NCI-H2029 (cell line): ENCODE measurements at places on chromosomes 7 and 10.

DNA sequence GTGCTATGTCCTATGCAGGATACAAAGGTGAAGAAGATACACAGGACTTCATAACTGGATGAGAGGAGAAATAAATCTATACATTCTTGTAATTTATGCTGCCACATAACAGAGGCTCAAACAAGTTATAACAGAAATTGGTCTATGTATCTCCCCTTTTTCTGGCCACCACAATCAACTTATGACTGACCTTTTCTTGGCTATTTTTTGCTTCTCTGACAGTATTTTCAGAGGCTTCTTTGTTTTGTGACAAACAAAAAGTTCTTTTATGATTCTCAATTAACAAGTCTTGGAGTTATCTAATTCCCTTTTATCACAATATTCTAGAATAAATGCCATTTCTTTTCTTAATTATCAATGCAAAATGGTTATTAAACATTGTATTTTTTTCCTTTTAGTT lies 953.0 kb upstream of the ZWINT start:
- no peak for DNase-seq

- DNase-seq: no peak
Measured at GRCh38 chr7:69217516-69218350, 380.5 kb upstream of the AUTS2 start.

GRCh38 chr10:107516349-107516748 lies 351.8 kb upstream of the SORCS1 start:
- no peak for DNase-seq

DNA sequence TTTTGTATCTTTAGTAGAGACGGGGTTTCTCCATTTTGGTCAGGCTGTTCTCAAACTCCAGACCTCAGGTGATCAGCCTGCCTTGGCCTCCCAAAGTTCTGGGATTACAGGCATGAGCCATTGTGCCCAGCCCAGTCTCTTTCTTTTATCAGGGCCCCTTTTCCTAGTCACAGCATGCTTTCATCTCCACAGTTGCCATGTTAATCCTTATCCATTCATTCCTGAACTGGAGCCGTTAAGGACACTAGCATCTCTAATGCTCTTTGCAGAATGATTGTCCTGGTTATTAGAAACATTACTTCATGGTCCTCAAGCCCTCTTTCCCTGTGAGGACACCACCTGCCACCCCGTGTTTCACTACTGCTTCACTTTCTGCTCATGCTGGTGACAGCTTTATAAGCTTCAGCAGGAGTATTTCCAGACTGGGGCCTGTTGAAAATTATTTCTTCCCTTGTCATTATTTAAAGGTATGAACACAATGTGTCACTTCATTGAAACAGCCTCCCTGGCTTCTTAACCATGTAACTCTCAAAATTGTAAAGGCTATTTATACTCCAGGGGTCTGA lies 313.9 kb downstream of the BMPER start:
- no peak for DNase-seq

DNA sequence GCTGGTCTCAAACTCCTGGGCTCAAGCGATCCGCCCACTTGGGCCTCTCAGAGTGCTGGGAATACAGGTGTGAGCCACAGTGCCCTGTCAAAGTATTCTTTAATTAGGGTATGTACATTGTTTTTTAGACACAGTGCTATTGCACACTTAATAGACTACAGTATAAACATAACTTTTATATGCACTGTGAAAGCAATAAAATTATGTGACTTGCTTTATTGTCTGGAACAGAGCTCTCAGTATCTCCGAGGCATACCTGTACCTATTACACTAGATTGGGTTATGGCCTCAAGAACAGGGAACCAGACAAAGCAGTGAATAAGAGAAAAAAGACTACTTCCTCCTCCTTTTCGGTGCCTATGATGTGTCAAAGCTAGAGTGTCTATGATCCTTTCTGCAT lies 13.1 kb downstream of the ATOH7 start:
- no peak for DNase-seq

DNA sequence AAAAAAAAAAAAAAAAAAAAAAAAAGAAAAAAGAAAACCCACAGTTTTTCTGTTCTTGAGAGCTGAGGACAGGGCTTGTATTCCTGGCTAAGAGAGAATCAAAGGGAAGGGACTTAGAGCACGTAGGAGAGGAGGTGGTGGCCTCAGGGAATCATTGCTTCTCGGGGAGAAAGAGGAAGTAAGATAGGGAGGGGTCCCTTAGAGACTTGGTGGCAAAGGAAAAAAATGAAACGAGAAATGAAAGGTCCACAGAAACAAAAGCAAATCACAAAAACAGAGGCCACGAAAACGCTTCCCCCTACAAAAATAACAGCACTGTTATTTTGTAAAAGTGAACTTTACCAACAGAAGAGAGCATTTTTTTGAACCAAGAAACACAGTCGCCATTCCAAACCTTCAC lies 323.1 kb upstream of the GALNT17 start:
- no peak for DNase-seq

- no peak for DNase-seq
Measured at GRCh38 chr7:126755381-126755780, 497.4 kb downstream of the GRM8 start.

GRCh38 chr10:103691723-103692435 lies 163.5 kb downstream of the SH3PXD2A start:
- DNase-seq: no peak

DNA sequence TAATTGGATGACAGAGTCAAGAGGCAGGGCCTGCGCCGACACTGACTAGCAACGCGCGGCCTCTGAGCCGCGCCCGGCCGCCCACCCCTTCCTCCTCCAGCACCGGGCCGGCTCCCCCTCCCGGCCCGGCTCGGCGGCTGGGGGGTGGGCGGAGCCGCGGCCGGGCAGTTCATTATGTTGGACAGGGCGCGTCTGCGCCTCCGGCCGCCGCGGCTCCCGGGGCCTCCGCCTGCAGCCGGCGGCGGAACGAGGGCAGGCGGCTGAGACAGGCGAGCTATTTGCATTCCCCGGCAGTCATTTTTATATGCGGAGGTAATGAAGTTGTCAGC lies 106.7 kb downstream of the SNX10 start:
- peak; percentile 21 for DNase-seq

GRCh38 chr7:39539816-39540215 lies 26.4 kb upstream of the YAE1 start:
- DNase-seq: no peak

GRCh38 chr7:155581954-155582353 lies 35.6 kb upstream of the CNPY1 start:
- DNase-seq: no peak

DNA sequence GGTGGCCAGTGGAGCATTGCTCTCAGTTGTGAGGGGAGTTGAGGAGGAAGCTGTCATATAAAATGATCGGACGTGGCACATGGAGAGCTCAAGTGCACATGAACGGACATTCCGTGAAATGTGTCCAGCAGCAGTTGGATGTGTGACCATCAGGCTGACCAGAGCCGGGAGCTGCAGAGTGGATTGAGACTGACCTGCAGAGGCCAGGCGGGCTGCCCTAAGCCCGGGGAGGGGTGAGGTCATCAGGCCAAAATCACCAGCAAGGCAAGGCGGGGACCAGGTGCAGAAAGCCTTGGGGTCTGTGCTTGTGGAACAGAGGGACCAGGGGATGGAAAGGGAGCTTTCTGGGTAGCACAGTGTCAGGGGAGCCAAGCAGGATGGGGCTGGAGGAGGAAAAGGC lies 279.5 kb downstream of the CELF2 start:
- DNase-seq: no peak

GRCh38 chr10:69074532-69074931 lies 13.4 kb upstream of the SRGN start:
- no peak for DNase-seq

GRCh38 chr10:25933653-25934608 lies at the start of gene MYO3A:
Gene MYO3A, plus strand, starts transcription at chr10:25934229. Its CDS starts 17,882 bp downstream, at chr10:25952111.
- peak; percentile 15 for DNase-seq

DNA sequence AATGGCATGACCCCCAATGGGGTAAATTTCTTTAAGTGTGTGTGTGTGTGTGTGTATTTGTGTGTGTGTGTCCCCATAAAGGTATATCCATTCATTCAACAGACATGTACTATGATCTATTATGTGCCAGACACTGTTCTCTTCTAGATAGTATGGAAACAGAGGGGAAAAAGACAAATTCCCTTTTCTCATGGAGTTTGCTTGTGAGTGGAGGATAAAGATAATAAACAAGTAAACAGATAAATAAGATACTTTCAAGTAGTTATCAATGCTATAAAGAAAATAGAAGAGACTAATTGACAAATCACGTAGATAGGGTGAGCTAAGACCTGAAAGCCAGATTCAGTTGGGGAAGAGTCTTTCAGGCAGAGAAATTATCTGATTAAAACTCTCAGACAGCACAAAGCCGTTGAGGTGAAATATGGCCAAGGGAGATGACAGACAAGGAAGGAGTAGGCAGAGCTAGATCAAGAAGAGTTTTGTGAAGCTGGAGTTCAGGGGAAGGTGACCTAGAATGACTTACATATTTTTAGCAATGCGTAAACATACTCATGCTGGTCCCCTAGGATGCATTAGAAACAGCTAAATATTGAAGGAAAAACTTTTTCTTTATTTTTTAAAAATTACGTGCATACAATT lies 45.2 kb upstream of the DMTF1 start:
- no peak for DNase-seq

DNA sequence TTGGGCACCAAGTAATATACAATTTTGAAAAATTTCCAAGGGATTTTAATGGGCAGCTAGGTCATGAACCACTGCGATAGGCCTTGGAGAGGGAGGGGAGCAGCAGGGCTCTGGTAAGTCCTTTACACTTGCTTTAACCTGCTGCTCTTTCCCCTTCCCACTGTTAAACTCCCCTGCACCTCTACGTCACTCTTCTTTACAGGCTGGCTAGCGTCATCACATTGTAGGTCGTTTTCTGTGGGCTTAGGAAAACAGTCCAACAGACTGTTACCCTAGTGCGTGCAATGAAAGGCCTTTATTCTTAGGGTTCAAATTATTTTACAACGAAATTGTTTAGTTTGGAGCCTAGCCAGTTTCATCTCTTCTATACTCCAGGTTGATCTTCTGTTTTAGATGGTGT lies 235.7 kb downstream of the AUTS2 start:
- DNase-seq: no peak

DNA sequence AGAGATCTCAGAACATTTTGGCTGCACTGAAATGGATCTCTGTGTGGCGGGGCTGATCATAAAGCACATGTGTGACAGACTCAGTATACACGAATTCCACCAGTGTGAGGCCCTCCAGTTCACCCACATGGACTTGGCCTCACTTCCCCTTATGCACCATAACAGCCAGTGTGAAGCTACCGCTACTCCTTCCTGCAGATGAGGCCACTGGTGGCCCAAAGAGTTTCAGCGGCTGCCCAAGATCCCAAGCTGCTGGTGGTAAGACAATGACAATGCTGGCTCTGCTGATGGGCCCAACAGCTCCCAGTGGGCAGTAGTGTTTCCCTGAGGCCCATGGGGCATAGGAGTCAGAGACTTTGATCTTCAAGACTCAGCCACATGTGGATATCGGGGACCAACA lies 21.0 kb upstream of the C10orf71 start:
- DNase-seq: no peak
